ENCODE measurements at places on chromosomes 13 and 19. TPM values are rescaled to one million over a fixed set of nuclear protein-coding genes. Genes with fewer than 3 reads are reported as not detected.
A peak's percentile ranks its signal among the peaks of the same experiment; 100 is the strongest.

GRCh38 chr19:48962029-48962848 lies 2.9 kb upstream of the FTL start:
- peak; percentile 59 for DNase-seq

DNA sequence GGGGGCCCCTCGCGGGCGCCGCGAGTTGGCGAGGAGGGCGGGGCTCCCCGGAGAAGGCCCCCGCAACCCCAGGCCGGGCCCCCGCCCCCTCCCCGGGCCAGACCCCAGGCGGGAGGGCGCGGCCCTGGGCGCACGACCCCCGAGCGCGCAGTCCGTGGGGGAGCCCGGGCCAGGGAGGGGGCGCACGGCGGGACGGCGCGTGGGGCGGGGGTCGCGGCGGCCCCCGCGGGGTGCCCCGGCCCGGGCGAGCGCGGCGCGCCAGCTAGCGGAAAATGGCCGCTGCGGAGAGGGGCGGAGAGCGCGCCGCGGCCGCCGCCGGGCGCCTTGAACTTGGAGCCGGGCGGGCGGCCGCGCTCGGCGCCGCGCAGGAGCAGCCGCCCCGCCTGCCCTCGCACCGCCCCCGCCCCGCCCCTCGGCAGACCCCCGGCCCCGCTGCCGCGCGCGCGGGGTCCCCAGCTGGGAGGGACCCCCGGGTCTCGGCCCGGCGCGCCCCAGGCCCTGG lies 6.4 kb upstream of the NFIC start:
- DNase-seq = peak; percentile 62

DNA sequence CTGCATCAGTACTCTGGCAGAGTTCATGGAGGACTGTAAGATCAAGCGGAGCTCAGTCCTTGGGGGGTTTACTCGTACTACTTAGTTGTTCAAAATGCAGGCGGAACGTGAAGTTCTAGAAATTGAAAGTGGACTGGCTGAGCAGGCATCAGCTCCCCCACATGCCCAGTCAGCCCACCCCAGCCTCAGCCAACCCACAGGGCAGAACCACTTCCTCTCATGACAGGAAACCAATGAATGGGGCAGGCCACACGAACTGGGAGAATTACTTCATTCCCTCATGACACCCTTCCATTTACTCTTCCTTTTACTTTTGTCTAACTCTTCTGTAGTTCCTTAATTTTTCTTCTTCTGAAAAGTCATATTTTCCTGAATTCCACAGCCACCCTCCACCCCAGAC lies 71.9 kb downstream of the FLT1 start:
- DNase-seq = peak; percentile 43

DNA sequence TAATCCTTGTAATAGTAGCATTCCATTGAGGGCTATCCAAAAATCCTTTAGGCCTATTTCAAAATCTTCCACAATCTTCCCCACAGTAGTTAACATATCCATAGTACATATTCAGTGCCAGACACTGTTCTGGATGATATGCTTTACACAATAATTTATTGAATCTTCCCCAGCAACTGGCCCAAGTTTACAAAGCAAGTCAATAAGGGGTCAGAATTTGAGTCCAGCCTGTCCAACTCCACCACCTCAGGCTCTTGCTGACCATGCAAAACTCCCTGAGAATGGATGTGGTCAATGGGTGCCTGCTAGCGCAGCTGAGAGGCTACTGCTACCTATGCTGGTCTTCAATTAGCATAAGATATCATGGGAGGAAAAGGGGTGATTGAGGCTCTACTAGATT lies 529.6 kb downstream of the FGF9 start:
- DNase-seq = no peak

GRCh38 chr13:88217372-88217771 lies 546.2 kb downstream of the SLITRK5 start:
- no peak for DNase-seq

DNA sequence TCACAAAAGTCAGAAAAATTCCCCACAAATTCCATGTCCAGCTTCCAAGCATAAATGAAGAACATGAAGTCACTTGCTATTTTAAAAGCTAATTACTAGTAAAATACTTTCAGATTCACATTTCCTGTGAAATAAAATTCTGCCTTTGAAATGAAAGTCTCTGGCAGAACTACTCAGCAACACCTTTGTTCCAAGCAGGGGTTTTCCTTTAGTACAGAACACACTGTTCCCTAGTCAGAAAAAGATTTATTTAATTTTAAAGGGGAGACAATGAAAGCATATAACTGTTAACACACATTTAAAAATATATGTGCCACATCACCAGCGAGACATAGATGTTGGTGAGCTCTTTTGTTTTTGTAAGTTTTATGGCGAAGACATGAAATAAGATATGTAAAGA lies 26.4 kb upstream of the RAP2A start:
- DNase-seq = no peak

DNA sequence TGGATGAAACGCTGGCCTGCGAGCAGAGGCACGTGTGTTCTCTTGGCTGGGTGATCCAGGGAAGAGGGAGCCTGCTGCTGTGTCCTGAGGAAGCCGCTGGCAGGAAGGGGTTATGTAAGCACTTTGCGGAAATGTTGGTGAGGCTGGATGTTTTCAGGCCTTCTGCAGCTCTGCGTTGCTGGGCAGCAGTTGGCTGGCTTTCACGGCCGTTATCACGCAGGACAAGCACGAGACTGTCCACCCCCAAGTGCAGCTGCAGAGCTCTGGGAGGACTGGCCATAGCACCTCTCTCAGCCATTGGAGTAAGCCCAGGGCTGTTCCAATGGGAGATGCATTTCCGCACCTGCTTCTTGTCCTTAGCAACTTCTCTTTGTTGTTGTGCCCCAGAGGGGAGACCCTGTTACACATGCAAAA lies 146.9 kb upstream of the SOX21 start:
- DNase-seq = no peak

DNA sequence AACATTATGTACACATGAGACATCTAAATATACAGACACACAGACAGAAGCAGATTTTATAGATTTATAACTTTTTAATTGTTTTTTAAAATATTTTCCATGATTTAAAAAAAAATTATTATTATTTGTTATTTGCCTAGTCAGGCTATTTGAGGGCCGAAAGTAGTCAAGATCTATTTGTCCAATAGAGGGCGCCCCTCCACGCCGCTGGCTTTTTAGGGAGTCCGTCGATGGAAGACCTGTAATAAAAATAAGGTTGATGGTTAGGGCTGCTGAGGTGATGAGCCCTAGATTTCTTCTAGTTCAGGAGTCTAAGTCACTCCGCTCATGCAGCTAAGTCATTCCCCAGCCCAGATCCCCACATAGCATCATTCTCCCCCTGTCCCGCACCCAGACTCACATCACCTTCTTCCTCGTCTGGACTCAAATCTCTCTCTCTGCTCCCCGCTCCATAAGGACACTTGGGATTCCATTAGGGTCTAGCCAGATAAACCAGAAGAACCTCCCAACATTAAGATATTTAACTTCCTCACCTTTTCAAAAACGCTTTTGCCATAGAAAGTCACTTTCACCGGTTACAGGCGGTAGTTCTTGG lies 33.9 kb upstream of the CEACAM21 start:
- DNase-seq = peak; percentile 70

GRCh38 chr19:19533841-19534240 lies 4.2 kb upstream of the CILP2 start:
- DNase-seq = no peak

DNA sequence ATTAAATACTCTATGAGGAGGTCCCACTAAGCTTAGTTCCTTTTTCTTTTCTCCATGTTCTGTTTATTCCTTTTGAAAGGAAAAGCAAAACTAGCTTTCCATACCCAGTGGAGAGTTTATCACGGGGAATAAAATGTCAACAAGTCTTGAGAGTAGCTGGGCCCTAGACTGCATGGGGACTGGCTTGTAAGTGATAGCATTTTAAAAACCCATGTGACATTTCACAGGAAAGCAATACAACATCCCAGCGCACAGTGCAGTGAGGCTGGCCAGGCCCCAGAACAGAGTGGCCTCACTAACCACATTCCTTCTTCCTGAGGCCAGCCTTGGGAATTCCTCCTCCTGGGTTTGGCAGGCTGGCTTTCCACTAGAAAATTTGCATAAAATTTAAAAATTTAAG lies 149.8 kb downstream of the DLEU7 start:
- DNase-seq = no peak

- DNase-seq = no peak
Measured at GRCh38 chr13:61880578-61881283, 465.1 kb upstream of the PCDH20 start.

- no peak for DNase-seq
Measured at GRCh38 chr13:30216111-30216510, 91.2 kb downstream of the KATNAL1 start.

- no peak for DNase-seq
Measured at GRCh38 chr13:88456151-88456550, 785.0 kb downstream of the SLITRK5 start.

GRCh38 chr13:104143760-104144416 lies 1077.7 kb upstream of the SLC10A2 start:
- no peak for DNase-seq

- no peak for DNase-seq
Measured at GRCh38 chr19:50820549-50821247, 2.9 kb downstream of the KLK1 start.

DNA sequence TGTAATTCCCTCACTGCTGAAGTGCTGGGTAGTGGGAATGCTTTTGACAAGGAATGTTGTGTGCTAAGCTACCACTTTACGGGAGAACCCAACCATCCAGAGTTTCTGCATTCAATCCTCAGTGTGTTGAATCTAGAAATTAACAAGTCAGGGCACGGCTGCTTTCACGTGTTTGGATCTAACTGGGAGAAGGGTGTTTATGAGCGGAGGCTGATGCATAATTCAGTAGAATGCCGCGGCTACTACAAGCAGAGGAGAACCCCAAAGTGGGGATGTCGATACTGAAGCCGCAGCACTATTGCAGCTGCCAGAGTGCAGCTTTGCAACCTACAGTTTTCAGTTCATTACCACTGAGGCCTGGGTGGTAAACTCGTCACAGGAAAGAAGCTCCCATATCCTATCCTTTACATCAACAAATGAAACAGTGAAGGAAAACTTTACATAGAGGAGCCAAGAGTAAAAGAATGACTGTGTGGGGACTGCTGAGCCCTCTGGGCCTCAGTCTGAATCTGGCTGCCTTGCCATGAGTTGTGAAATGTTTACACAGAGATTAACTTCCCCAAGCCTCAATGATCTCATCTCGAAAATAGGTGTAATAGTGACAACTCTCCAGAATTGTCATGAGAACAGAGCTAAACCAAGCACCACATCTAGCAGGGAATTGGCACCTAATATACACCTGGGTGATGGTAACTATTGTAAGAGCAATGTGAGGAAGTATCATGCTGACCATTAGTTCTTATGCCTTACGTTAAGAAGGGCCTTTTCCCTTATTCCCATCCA lies 531.7 kb downstream of the MYO16 start:
- no peak for DNase-seq

- DNase-seq = no peak
Measured at GRCh38 chr13:91353494-91353893, 6.0 kb downstream of the MIR17HG start.

DNA sequence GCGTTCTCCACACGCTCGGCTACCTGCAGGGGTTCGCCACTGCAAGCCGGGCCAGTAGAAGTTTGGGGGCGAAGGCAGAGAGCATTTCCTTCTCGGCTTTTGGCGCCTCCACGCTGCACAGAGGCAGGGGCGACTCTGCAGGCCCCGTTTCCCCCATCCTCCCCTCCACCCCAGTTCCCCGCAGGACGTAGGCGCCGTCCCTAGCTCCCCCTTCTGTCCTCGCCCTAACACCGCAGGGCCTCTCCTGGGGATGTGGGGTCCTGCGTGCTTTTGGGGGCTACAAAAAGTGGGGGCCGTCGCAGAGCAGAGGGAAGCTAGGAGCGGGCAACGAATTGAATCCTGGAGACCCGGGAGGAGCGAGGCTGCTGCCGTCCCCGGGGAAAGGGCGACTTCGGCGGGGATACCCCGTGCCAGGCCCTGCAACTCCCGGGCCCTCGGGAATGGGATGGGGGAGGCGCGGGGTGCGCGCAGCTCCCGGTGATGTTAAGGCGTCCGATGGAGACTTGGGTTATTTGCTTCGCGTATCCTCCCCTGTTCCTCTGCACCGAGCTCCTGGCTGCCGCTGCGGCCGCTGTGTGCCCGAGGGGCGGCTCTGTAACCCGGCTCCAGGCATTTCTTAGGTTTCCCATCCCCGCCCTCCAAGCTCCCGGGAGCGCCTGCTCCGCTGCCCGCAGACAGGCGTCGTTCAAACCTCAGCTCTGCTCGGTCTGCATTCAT lies 255.9 kb upstream of the SOX21 start:
- peak; percentile 0 for DNase-seq

DNA sequence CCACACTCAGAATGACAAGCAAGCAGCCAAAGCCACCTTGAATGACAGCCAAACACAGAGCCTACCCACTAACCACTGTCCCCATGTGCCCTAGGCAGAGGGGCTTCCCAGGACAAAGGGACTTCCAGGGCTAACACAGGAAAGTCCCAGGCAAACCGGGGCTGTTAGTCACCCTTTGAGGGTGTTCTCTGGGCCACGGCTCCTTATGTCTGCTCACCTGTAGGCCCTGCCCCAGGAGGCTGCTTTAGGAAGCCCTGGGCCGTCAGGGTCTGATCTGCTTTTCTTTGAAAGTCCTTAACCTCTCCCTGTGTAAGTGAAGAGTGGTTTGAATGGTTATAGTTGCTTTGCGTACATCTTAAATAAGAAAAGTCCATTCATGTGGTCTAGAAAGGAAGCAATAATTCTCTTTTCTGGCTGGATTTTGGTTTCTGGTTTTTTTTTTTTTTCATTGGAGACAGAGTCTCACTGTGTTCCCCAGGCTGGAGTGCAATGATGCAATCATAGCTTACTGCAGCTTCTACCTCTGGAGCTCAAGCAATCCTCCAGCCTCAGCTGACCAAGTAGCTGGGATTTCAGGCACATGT lies 161.4 kb downstream of the EFNB2 start:
- DNase-seq = peak; percentile 23

- no peak for DNase-seq
Measured at GRCh38 chr19:17679526-17680229, 8.5 kb downstream of the UNC13A start.

- no peak for DNase-seq
Measured at GRCh38 chr13:32857689-32858088, 158.5 kb upstream of the KL start.

DNA sequence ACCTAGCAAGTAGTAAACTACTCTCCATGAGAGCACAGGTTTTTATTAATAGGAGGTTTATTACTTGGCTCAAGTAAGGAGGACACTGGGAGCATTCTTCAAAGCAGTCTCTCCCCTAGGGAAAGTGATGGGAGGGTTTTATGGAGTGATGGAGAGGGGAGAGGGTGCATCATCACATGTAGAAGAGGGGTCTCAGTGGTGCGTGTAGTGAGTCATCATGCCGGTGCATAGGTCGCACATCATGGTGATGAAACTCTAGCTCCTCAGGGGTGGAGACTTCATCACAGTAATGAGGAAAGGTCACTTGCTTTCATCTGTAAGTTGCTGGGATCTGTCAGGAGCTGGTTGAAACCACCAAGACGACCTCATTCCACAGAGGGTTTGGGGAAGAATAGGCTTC lies 210.8 kb upstream of the UBL3 start:
- no peak for DNase-seq

GRCh38 chr19:2636141-2636896 lies 66.2 kb downstream of the GNG7 start:
- no peak for DNase-seq

Gene B3GNT3
- total RNA-seq = not detected

Gene RASIP1
- 0.40 TPM for total RNA-seq

Gene CGB2
- not detected for total RNA-seq

Gene PNMA8C
- total RNA-seq = not detected

Gene CAPN12
- total RNA-seq = 3.8 TPM

Gene ZNF264
- total RNA-seq = 20.0 TPM

Gene TMEM238
- 10.1 TPM for total RNA-seq

Gene BCL2L12
- total RNA-seq = 81.9 TPM

Gene ABHD13
- total RNA-seq = 5.3 TPM

Data from activated naive CD8-positive, alpha-beta T cell treated with anti-CD3 and anti-CD28 coated beads for 36 hours (primary cell).